Subcutaneous adipose tissue (tissue), 4 donors: ENCODE measurements at places on chromosomes 2 and 18. TPM values are rescaled to one million over a fixed set of nuclear protein-coding genes. Genes with fewer than 3 reads are reported as not detected.

Gene GALNT13
- total RNA-seq: 15.8 TPM

Gene ZFP36L2
- 124 TPM for total RNA-seq

Gene TMEM198
- 1.5 TPM for total RNA-seq

Gene GPR55
- not detected for total RNA-seq

Gene NPC1
- total RNA-seq: 81.8 TPM

Gene SLC16A14
- total RNA-seq: 2.2 TPM

Gene POTEF
- total RNA-seq: not detected

Gene DYNC2LI1
- 35.4 TPM for total RNA-seq

Gene SGPP2
- not detected for total RNA-seq

Gene RNF181
- total RNA-seq: 213 TPM

Gene PTPRM
- total RNA-seq: 224 TPM

Gene SERPINB13
- total RNA-seq: not detected

Gene MYO5B
- 1.3 TPM for total RNA-seq

Gene FIGN
- total RNA-seq: 9.5 TPM

Gene VSNL1
- not detected for total RNA-seq

Gene VRK2
- total RNA-seq: 28.6 TPM

Gene BBS5
- 7.7 TPM for total RNA-seq

Gene ALPP
- not detected for total RNA-seq

Gene CHST9
- not detected for total RNA-seq

Gene UGT1A8
- total RNA-seq: not detected

Gene DLX2
- total RNA-seq: not detected

Gene FSHR
- not detected for total RNA-seq

Gene TYMS
- 3.3 TPM for total RNA-seq

Gene AMER3
- total RNA-seq: not detected

Gene TRAK2
- 65.2 TPM for total RNA-seq
